ENCODE measurements at places on chromosomes 4 and X.

DNA sequence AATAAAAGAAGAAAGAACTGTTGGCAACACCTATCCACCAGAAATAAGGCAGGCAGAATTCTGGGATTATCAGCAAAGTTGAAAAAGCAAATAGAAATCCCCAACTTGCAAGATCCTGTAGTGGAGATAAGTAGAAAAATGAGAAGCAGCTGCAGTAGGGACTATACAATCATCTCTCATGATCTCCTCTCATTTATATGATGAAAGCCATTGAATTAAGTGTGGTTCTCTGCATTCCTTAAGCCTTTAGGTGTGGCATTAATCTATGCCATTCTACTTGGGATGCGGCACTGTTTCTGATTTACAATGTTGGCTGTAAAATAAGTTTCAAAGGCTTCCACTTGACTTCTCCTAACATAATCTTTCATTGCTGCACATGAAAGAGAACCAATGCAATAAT lies 869.8 kb downstream of the TRAM1L1 start:
- no peak for DNase-seq

DNA sequence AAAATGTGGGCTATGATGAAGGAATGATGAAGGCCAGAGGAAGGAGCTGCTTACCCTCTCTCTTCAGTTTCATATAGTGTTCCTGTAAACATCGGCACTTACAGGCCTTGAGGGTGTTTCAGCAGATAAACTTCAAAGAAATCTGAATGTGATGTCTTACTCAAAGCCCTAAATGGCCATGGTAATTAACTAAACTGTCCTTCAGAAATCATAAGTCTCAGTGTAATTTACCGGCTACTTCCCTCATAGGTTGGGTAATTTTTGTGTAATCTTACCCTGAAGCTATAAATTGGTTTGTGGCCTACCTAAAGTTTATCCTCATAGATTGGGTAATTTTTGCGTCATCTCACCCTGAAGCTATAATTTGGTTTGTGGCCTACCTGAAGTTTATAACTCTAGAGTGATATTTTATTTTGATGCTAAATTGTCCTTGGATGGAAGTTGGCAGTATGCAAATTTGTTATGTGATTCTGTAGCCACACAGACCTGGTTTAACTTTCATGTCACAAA lies 2700.3 kb downstream of the ARAP2 start:
- no peak for DNase-seq

GRCh38 chrX:46573892-46574773 lies 568 bp downstream of the CHST7 start:
- DNase-seq = peak; percentile 39

- DNase-seq = no peak
Measured at GRCh38 chr4:41432881-41433280, 105.1 kb upstream of the LIMCH1 start.

DNA sequence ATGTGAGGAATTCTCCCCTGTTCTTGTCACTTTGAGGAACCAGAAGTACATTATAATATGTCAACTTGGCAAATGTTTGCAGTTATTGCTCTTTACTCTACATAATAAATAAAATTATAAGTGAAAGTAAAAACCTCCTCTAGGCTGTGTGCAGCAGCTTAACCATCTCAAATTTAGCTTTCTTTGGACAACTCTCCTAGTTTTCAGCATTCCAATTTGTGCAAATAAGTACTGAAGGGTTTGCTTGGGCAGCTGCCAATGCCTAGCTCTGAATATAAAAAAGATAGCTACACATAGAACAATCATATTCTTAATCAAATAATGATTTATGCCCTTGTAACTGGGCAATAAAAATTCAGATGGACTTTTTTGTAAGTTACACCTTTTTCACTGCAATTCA lies 82.5 kb downstream of the GASK1B start:
- DNase-seq = no peak
